ENCODE measurements at places on chromosomes 1 and 21.
A peak's percentile ranks its signal among the peaks of the same experiment; 100 is the strongest.

GRCh38 chr1:5921671-5922070 lies 70.6 kb downstream of the NPHP4 start:
- H3K4me1 ChIP-seq, result no peaks in the 10 kb centered on the region
- H3K36me3 ChIP-seq, result peaks cover 28% of the 10 kb centered on the region
- DNase-seq, result no peak

DNA sequence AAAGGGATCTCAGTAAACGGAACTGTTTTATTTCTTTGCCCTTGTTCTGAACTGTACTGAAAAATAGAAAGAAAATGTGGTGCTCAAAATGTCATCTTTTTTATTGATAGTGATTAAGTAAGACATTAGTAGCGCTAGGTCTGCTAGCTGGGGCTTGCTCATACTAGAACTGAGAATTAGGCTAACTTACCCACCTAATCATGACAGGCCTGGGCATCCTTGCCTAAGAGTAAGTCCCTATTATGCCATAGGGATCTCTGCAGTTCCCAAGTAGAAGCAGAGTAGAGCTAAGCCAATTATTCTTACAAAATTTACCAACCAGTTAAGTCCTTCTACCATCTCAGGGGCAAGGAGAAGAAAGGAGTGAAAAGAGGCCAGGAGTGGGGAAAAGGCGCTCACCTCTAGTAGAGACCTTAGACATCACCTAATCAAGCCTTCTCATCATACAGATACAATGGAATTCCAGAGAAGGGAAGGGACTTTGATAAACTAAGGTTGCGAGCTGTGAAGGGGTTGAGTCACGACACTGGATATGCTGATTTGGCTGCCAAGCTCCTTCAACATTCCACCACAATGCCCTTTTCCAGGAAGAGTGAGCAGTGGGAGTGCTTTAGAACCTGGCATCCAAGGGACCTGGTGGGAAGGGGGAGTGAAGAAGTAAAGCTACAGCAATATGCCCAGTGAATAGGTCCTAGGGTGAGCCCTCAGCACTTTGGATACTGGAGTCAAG lies 27.7 kb upstream of the RPTN start:
- no peaks in the 10 kb centered on the region for H3K4me1 ChIP-seq
- H3K36me3 ChIP-seq, result no peaks in the 10 kb centered on the region
- H3K4me3 ChIP-seq, result no peak overlapping the region
- peaks cover 5% of the 10 kb centered on the region for H3K27me3 ChIP-seq
- DNase-seq, result no peak

DNA sequence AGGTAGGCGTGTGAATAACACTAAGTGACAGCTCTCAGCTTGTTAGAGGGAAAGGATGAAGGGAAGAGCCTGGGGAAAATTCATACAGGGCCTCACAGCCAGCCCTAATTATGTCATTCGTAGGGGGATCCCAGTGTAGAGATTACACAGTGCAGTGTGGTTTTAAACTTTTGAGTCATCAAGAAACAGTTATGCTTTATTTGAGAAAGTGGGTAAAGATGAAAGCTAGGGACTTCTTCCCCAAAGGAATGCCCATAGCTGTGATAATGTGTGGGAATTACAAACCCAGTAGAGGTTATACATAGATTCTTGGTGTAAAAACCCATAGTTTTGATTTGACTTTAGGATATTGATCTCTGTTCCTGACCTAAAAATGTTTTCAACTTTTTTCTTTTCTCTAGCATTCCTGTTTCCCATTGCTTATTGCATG lies 1.9 kb downstream of the TTF2 start:
- no peaks in the 10 kb centered on the region for H3K27me3 ChIP-seq
- no peak for DNase-seq
- peaks cover 45% of the 10 kb centered on the region for H3K4me1 ChIP-seq
- no peak overlapping the region for H3K27ac ChIP-seq
- H3K4me3 ChIP-seq, result no peak overlapping the region

DNA sequence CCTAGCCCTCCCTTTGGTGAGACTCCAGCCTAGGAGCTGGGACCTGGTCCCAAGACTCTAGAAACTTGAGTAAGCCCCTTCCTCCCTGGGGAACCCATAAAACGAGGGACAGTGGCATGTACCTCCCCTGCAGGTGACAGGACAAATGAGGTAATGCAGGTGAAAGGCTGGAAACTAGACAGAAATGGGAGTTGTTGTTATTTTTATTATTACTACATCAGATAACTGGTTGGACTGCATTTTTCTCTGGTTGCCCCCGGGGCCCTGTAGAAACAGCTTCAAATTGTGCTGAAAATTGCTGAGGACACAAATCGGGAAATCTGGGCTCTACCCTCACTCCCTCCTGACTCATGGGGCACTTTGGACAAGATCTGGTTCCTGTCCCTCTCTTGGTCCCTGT lies 132.3 kb upstream of the WNT4 start:
- H3K27me3 ChIP-seq, result peaks cover 57% of the 10 kb centered on the region
- DNase-seq, result no peak
- no peaks in the 10 kb centered on the region for H3K36me3 ChIP-seq
- no peak overlapping the region for H3K4me3 ChIP-seq
- peaks cover 25% of the 10 kb centered on the region for H3K4me1 ChIP-seq
- no peak overlapping the region for H3K27ac ChIP-seq

DNA sequence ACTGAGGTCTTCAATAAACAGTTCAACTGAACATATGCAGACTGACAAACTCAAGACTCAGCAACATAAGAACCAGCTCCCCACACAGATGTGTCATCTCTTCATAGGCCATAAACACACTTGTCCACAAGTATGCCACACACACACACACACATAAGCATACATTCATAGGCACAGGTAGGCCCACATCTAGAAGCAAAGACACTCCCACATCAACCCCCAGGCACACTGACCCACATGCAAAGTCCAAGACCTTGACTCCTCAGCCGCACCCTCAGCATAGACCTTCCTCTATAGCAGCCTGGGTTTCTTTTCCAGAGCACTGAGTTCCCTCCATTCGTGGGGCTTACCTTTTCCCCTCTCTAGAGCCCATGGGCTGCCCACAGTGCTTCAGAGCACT lies 1.4 kb downstream of the LAD1 start:
- no peak overlapping the region for H3K27ac ChIP-seq
- DNase-seq, result no peak
- peaks cover 3% of the 10 kb centered on the region for H3K27me3 ChIP-seq
- H3K4me3 ChIP-seq, result no peak overlapping the region
- no peaks in the 10 kb centered on the region for H3K36me3 ChIP-seq
- peaks cover 5% of the 10 kb centered on the region for H3K4me1 ChIP-seq

DNA sequence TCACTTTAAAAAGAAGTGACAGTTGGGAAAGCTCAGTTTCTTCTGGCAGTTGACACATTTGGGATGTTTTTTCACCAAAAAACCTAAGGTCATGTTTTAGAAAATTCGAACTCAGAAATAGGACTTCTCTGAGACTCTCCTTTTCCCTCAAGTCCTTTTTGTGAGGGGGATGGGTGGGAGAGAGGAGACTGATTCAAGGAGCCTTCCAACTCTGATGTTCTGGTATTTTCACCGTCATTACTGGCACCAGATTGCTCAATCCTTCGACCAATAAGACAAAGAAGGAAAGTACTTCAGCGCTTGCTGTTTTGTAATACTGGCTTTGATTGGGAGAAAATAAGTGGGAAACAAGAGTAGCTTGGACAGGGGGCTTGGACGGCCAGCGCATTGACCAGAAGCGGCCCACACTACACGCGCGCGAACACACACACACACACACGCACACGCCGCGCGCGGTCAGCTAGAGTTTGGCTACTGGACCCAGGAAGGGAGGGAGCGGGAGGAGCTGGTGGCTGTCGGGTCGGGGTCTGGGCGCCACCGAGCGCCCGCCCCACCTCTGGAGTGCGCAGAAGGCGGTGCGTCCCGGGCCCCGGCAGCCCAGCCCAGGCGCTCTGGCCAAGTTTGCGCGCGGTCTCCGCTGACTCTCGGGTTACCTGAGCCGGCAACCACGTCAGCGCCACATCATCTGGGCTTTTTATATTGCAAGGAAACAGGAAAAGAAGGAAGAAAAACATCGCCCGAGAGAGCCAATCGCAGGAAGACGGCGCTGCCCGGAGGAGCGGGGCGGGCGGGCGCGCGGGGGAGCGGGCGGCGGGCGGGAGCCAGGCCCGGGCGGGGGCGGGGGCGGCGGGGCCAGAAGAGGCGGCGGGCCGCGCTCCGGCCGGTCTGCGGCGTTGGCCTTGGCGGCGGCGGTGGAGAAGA lies at the start of gene KCNK1:
Gene KCNK1 (plus strand): TSS at position 855 of the 921 bp plus-strand sequence. CDS start 66 bp downstream, at position 921.
- no peak within 1 kb of the TSS for H3K27ac ChIP-seq
- DNase-seq, result peak; percentile 76
- peak within 1 kb of the TSS; percentile 87 for H3K4me3 ChIP-seq
- peaks cover 34% of the 10 kb centered on the region for H3K4me1 ChIP-seq
- peaks cover 82% of the 10 kb centered on the region for H3K27me3 ChIP-seq

GRCh38 chr1:59078866-59079265 lies 218.0 kb upstream of the FGGY start:
- no peak overlapping the region for H3K4me3 ChIP-seq
- H3K4me1 ChIP-seq, result peaks cover 23% of the 10 kb centered on the region
- H3K36me3 ChIP-seq, result no peaks in the 10 kb centered on the region
- no peak overlapping the region for H3K27ac ChIP-seq
- DNase-seq, result no peak

GRCh38 chr1:119686661-119687060 lies 25.1 kb upstream of the PHGDH start:
- no peak overlapping the region for H3K27ac ChIP-seq
- no peak for DNase-seq
- no peak overlapping the region for H3K4me3 ChIP-seq
- no peaks in the 10 kb centered on the region for H3K4me1 ChIP-seq

GRCh38 chr1:108190001-108190634 lies 10.0 kb downstream of the SLC25A24 start:
- no peak for DNase-seq
- H3K27ac ChIP-seq, result no peak overlapping the region
- H3K4me3 ChIP-seq, result no peak overlapping the region
- H3K27me3 ChIP-seq, result no peaks in the 10 kb centered on the region
- H3K4me1 ChIP-seq, result no peaks in the 10 kb centered on the region

DNA sequence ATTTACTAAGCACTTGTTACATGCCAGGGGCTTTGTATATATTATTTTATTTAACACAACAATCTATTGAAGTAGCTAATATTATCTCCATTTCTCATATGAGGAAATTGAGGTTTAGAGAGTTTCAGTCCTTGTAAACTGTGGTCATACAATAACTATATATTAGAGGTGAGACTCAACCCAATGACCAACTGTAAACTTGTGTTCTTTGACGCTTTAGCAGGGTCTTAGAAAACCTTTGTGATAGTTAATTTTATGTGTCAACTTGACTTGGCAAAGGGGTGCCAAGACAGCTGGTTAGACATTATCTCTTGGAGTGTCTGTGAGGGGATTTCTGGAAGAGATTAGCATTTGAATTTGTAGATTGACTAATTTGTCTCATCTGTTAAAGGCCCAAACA lies 252.4 kb upstream of the B3GALT2 start:
- no peak overlapping the region for H3K27ac ChIP-seq
- H3K4me1 ChIP-seq, result no peaks in the 10 kb centered on the region
- no peaks in the 10 kb centered on the region for H3K27me3 ChIP-seq
- DNase-seq, result no peak

GRCh38 chr1:84427250-84428188 lies 29.2 kb downstream of the DNASE2B start:
- H3K27me3 ChIP-seq, result peaks cover 4% of the 10 kb centered on the region
- no peak overlapping the region for H3K4me3 ChIP-seq
- no peak overlapping the region for H3K27ac ChIP-seq
- H3K36me3 ChIP-seq, result peaks cover 16% of the 10 kb centered on the region

GRCh38 chr21:27424601-27425000 lies 457.7 kb upstream of the ADAMTS5 start:
- H3K27me3 ChIP-seq, result peaks cover 4% of the 10 kb centered on the region
- no peak for DNase-seq
- no peak overlapping the region for H3K4me3 ChIP-seq
- no peaks in the 10 kb centered on the region for H3K36me3 ChIP-seq
- no peaks in the 10 kb centered on the region for H3K4me1 ChIP-seq

- H3K4me1 ChIP-seq, result peaks cover 70% of the 10 kb centered on the region
- no peak for DNase-seq
- H3K4me3 ChIP-seq, result peak overlapping the region; percentile 28
- H3K27me3 ChIP-seq, result peaks cover 43% of the 10 kb centered on the region
- no peak overlapping the region for H3K27ac ChIP-seq
- H3K36me3 ChIP-seq, result no peaks in the 10 kb centered on the region
Measured at GRCh38 chr21:45016406-45017038, 57.9 kb upstream of the ADARB1 start.

DNA sequence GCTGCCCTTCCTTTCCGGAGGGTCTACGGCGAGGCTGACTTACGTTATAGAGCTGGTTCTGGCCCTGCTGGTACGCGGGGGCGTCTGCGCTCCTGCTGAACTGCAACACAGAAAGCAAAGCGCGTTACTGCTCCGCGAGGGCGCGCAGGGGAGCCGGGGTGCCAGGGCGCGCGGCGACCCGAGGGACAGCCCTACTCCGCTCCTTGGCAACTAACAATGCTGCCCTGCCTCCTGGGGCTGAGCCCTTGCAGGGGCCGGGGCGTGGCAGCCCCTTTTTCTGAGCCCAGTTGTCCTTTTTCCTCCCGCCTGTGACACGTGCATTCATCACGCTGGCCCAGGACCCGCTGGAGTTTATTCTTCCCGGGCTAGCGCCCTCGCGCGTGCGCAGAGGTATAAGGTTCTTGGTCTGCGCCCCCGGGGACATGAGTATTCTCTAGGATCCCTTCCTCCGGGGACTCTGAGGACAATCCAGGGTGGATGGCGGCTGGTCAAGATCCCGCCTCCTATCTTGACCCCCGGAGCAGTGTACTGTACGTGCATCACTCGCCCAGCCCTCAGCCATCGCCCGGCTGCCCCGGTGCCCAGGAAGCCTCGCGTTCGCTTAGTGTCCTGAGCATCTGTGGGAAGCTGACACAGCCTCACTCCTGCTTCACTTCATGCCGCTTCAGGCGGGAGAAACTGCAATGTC lies 78.9 kb downstream of the CD247 start:
- H3K27me3 ChIP-seq, result peaks cover 38% of the 10 kb centered on the region
- peak overlapping the region; percentile 68 for H3K4me3 ChIP-seq
- peak; percentile 77 for DNase-seq
- no peak overlapping the region for H3K27ac ChIP-seq

DNA sequence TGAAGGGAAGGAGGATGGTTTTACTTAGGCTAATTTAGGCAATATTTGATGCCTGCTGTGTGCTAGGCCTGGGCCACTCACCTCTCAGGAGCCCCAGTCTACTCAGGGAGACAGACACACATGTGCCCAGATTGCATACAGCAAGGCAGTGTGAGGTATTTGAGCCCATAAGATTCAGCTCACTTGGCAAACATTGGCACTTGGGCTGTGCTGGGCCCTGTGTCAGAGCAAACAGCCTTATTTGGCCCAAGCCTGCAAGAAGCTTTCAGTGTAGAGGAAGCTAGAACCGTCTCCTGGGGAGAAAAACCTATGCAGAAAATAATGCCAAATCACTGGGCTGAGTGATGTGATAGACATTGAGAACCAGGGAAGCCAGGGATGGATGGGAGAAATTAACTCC lies 3.9 kb upstream of the SYNC start:
- no peak overlapping the region for H3K27ac ChIP-seq
- peaks cover 15% of the 10 kb centered on the region for H3K27me3 ChIP-seq
- no peak overlapping the region for H3K4me3 ChIP-seq
- H3K36me3 ChIP-seq, result no peaks in the 10 kb centered on the region
- DNase-seq, result no peak
- H3K4me1 ChIP-seq, result peaks cover 34% of the 10 kb centered on the region

- no peak overlapping the region for H3K27ac ChIP-seq
- no peaks in the 10 kb centered on the region for H3K27me3 ChIP-seq
- H3K4me3 ChIP-seq, result no peak overlapping the region
- no peaks in the 10 kb centered on the region for H3K36me3 ChIP-seq
- no peak for DNase-seq
Measured at GRCh38 chr21:14734191-14734590, 188.1 kb upstream of the SAMSN1 start.

- no peak overlapping the region for H3K27ac ChIP-seq
- H3K27me3 ChIP-seq, result peaks cover 39% of the 10 kb centered on the region
- DNase-seq, result peak; percentile 74
- no peaks in the 10 kb centered on the region for H3K4me1 ChIP-seq
- H3K4me3 ChIP-seq, result no peak overlapping the region
Measured at GRCh38 chr21:42429856-42430255, 26.2 kb downstream of the UBASH3A start.
